Urinary bladder (tissue), 4 donors: ENCODE measurements at places on chromosomes 1 and 21.
A peak's percentile ranks its signal among the peaks of the same experiment; 100 is the strongest.

GRCh38 chr1:221701570-221702186, 40.2 kb downstream of the DUSP10 start:
- DNase-seq, result no peak

DNA sequence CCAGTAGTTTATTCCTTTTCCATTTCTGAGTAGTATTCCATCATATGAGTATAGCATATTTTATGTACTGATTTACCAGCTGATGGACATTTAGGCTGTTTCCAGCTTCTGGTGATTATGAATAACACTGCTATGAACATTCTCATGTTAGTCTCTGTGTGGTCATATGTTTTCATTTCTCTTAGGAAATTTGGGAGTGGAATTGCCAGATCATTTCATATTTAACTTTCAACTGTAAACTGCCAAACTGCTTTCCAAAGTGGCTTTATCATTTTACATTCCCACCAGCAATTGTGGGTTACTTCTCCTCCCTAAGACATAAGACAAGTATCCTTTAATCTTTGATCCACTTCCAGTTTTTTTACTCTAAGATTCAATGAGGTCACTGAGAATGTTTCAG, 85.7 kb upstream of the RALGPS2 start:
- DNase-seq, result no peak

DNA sequence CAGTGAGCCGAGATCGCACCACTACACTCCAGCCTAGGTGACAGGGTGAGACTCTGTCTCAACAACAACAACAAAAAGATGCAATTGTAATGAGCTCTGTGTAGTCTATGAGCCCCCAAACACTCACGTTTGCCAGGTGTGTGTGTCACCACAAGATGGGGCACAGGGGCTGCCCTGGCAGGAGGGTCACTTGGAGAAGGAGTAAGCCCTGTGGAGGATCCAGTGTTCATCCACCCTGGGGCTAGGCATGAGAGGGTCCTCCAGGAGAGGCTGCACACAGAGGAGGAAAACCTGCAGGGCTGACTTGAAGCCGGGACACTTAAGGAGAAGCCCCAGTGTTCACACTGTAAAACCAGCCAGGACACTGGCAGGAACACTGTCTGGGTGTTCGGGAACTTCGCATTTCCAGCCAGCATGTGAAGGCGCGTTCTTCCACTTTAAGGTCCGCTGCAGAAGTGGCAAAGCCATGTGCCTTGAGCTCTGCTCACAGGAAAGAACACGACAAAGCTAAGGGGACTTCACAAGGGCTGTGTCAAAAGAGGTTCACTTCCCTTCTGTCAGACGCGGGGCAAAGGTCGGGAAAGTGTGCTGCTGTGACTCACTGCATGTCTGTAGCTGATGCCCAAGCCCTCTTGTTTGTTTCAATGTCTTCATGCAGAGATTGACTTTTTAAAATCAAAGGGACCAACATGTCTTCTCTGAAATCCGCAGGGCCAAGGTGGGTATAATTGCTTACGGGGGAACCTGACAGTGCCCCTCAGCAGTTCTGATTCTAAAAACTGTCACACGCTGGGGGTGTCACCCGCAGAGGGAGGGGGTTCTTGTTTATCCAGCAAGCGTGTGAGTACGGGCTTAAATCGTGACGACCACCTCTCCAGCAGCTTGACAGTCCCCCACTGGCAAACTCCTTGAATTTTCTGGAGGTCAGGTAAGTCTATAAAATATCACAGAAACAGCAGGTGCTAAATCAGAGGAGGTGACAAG, 102.8 kb downstream of the RIPK4 start:
- DNase-seq, result no peak

GRCh38 chr1:15460708-15461095, 4.2 kb downstream of the CELA2A start:
- DNase-seq, result no peak

- DNase-seq, result no peak
Measured at GRCh38 chr1:41469706-41470105, 14.8 kb downstream of the EDN2 start.

DNA sequence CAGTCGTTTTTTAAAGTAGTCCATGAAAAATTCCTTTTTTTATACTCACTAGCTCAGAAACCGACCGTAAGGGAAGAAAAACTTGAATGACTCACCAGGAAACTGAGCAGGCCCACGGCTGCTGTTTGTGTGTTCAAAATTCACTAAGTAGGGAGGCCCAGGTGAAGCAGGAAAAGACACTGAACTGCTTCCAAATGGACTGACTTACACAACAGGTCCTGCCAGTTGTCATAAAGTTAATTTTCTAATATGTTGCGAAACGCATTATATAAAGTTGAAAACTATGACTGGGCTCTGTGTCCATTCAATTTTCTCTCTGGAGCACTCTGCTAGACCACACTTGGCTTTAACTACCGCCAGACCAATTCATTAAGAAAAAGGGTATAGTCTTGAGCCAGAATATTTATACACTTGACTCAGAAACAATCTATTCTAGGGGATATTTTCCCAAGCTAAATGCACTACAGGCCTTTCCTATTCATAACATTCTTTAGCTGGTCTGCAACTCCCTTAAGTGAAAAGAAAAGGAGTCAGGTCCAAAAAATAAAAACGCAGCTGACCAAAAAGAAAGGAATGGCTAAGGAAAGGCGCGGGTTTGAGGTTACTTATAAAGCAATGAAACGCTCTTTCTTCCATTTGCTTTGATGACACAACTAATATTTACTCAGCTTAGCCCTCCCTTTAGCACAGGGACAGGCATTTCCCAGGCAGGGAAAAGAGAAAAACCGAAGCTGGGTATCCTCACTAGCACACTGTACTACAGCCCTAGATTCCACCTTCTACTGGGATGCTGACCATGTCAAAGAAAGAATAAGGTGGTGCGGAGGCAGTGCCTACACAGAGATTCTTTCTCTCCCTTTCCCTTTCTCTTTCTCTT, 306.3 kb upstream of the ESRRG start:
- peak; percentile 46 for DNase-seq

GRCh38 chr1:53869454-53870117, 20.0 kb downstream of the YIPF1 start:
- DNase-seq, result no peak

GRCh38 chr1:175272361-175272760, 79.8 kb upstream of the KIAA0040 start:
- DNase-seq, result no peak

DNA sequence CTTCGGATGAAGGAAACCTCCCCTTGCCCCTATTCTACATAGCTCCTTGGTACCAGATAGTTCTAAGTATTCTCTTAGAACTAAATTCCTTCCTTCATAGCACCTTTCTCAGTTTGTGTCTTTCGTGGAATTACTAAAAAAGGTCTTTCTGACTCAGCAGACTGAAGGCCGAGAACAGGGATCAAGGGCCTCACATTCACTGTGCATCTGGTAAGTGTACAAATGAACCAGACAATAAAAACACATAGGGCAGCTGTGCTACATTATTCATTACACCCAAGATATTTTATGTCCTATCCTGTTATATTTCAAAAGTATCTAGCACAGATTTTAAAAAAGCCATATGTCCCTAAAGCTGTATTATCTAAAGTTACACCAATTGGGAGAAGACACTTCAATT, 62.9 kb upstream of the HP1BP3 start:
- no peak for DNase-seq

GRCh38 chr1:40575336-40575735, 43.9 kb downstream of the ZNF684 start:
- DNase-seq, result no peak

GRCh38 chr21:42068592-42068991, 2.5 kb upstream of the UMODL1 start:
- DNase-seq, result no peak

DNA sequence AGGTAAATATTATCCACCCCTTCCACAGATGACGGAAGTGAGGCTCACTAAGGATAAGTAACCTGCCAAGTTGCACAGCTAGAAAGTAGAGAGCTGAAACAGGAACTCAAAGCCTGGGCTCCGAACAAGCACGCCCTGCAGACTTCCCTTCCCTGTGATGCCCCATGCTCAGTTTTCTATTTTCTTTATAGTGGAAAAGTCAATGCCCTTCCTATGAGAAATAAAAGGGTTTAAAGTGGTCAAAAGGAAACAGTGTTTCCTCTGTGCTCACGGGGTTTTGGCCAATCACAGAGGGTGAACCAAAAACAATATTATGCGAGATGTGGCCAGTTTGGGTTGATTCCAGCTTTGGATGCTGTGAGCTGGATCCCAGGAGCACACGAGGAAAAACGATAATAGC, 44.5 kb downstream of the DDR2 start:
- DNase-seq, result no peak

DNA sequence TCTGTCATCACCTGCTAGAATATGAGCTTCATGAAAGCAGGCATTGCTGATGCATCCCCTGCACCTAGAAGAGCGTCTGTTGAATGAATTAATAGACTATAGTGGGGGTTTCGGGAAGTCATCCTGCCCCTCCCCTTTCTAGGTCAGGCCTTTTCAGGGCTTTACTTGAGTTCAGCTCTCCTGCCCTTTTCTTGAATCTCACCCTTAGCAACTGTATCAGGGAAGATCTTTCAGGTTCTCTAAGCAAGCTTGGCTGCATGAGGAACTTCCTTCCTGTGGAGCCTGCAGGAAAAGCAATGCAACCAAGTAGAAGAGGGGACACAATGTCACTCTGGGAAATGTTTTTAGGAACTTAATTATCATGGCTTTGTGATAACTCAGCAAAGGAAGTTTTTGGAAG, 27.2 kb upstream of the KIAA0040 start:
- no peak for DNase-seq

- DNase-seq, result no peak
Measured at GRCh38 chr1:53115403-53116306, 26.8 kb downstream of the SLC1A7 start.

DNA sequence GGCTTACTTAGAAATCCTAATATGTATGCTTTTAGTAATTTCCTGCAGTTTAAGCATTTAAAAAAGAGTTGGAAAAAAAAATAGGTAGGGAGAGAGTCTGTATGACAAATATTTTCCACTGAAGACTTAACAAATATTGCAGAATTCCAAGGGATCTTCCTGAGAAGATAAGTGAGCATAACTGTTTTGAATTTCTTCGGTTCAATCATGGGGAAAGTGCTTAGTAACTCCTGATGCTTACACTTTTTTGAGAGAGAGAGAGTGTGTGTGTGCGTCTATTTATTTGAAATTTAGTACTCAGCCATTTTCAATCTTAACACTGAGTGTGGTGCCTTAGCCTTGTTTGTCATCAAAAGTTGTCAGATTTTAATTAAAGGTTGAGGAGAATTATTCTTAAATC, 18.5 kb downstream of the SON start:
- DNase-seq, result no peak

DNA sequence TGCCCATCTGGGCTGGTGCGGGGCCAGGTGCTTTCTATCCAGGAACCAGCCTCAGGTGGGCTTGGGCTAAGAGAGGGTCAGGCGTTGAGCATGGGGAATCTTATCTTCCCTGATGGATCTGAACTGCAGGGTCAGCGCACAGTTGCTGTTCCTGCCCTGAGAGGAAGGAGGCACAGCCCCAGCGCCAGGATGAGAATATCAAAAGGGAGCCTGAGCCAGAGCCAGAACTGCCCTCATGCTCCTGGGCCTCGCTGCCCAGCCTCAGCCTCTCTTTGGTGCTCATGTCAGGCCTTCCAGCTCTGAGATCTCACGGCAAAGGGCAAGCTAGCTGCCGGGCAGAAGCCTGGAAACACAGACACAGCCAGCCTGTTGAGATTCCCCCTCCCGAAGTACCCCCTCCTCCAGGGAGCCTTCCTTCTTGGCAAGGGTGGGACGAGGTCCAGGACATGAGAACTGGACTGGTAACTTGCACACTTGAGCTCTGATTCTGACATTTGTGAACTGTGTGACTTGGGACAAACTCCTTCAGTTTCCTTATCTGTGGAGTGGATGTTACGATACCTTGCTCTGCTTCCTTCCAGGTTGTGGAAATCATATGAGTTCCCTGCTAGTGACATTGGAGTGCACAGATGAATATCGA, 1.2 kb upstream of the LAD1 start:
- DNase-seq, result no peak

DNA sequence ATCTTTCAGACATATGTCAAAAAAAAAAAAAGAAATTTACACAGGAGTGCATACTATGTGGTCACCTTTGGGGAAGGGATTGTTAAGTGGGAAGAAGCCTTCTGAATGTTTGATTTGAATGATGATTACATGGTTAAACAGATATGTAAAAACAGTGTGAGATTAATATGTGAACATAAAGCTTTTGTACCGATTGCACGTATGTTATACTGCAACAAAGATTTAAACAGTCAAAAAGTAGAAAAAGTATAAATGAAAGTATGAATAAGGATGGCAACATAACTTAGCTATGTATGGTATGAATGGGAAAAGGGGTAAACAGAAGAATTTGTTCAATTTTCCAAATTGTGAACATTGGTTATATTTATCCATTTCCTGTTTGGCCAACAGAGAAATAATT, 10.0 kb upstream of the PLPP3 start:
- DNase-seq, result no peak

DNA sequence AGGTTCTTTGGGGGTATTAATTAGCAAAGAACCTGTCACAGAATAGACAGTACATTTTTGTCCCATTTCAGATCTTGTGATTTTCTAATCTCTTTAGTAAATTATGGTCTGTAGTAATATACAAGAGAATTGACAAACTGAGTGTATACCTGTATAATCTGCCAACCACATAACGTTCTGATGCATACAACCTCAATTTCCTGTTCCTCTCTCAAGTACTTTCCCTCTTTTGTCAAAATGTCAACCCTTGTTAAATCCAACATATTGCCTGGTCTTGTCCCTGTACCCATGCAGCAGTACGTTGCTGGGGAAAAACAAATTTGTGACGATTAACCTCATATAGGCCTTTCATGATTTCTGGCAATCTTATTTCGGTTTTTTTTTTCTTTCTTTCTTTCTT, 1.1 kb downstream of the ARV1 start:
- no peak for DNase-seq

- no peak for DNase-seq
Measured at GRCh38 chr1:25692560-25692959, 76.0 kb downstream of the MAN1C1 start.

DNA sequence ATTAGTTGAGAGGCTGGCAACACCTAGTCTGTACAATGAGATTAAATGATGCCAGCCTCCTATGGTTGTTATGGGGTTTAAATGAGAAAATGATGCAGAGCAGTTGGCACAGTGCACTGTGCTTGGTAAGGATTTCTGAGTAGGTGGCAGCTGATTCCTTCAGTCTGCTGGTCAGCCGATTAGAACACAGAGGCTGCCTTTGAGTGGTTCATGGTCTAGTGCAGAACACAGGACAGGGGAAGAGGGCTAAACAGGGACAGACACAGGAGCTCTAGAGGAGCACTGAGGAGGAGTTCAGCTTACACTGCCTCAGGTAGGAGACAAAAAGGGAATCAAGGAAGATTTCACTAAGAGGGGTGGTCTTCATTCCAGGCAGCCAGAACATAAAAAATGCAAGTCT, 1.4 kb downstream of the TIE1 start:
- DNase-seq, result no peak

- DNase-seq, result no peak
Measured at GRCh38 chr1:24283326-24284155, 35.6 kb upstream of the GRHL3 start.

GRCh38 chr1:32889731-32890278, 3.5 kb downstream of the HPCA start:
- no peak for DNase-seq

DNA sequence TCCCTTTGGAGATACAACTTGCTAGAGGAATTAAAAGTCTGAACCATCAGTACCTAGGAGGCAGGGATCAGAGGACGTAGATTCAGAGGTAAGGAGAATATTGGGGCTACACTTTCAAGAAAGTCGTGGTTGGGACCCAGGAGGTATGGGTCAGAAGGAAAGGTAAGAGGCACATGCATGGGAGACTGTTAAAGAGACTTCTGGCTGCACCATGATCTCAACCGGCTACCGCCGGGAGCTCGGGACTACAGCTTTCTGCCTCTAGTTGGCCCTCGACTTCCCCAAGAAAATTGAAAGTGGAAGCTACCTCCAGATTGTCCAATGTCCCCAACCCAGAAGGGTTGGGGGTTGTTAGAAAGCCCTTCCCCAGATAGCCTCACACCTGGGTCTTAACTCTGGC, 355.7 kb upstream of the TMPRSS15 start:
- no peak for DNase-seq
